ENCODE measurements at places on chromosomes 11 and 22. TPM values are rescaled to one million over a fixed set of nuclear protein-coding genes. Genes with fewer than 3 reads are reported as not detected.

GRCh38 chr22:27972732-27973698 is 54.0 kb upstream of the PITPNB start:
- H3K4me1 ChIP-seq = no peaks in the 10 kb centered on the region
- no peaks in the 10 kb centered on the region for H3K36me3 ChIP-seq
- DNase-seq = no peak
- no peak overlapping the region for H3K4me3 ChIP-seq

DNA sequence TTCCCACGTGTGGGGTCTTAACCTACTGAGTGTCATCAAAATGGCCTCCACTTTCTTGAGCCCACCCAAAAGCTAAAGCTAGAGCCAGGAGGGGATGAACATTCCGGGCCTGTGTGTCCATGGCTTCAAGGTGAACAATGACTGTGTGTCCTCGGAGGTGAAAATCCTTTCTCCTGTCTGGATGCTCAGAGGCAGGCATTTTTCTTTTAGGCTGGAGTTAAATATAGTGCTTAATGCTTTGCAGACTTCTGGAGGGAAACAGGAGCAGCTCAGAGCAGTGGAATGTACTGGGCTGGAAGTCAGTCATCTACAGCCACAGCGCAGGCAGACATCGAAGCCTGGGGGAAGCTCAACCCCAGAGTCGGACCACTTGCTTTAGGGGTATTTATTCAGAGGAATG is 68.6 kb upstream of the TMEM45B start:
- H3K27ac ChIP-seq = no peak overlapping the region
- no peak overlapping the region for H3K4me3 ChIP-seq

GRCh38 chr11:85236211-85236610 is 390.9 kb downstream of the DLG2 start:
- no peak overlapping the region for H3K4me3 ChIP-seq
- no peaks in the 10 kb centered on the region for H3K36me3 ChIP-seq
- no peaks in the 10 kb centered on the region for H3K27me3 ChIP-seq
- H3K4me1 ChIP-seq = no peaks in the 10 kb centered on the region
- H3K27ac ChIP-seq = no peak overlapping the region

GRCh38 chr11:131674051-131674755 is 303.8 kb downstream of the NTM start:
- no peak overlapping the region for H3K4me3 ChIP-seq
- no peaks in the 10 kb centered on the region for H3K4me1 ChIP-seq
- no peak overlapping the region for H3K27ac ChIP-seq
- no peaks in the 10 kb centered on the region for H3K27me3 ChIP-seq
- DNase-seq = peak; percentile 72

DNA sequence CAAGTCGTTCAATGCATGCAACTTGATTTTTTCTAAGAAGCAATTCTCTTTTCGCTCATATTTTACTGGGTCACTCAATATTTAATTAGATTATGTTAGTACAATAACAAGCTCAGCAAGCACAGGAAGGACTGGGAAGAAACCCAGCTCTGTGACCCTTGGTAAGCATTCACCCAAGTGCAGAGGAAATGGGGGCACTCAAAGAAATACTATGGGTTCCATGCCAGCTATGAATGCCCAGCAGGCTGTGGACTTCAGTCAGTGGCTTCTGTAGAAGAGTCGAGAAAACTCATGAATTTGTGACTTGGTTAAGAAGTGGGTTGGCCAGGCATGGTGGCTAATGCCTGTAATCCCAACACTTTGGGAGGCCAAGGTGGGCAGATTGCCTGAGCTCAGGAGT is 123.6 kb downstream of the GALNT18 start:
- H3K4me1 ChIP-seq = peaks cover 14% of the 10 kb centered on the region
- no peak for DNase-seq
- H3K27ac ChIP-seq = no peak overlapping the region
- H3K27me3 ChIP-seq = no peaks in the 10 kb centered on the region
- no peaks in the 10 kb centered on the region for H3K36me3 ChIP-seq

- no peak overlapping the region for H3K4me3 ChIP-seq
- H3K36me3 ChIP-seq = no peaks in the 10 kb centered on the region
- peak overlapping the region; percentile 64 for H3K27ac ChIP-seq
- H3K4me1 ChIP-seq = peaks cover 49% of the 10 kb centered on the region
- no peak for DNase-seq
- no peaks in the 10 kb centered on the region for H3K27me3 ChIP-seq
These were observed 7.3 kb downstream of the PACSIN2 start for GRCh38 chr22:43007519-43008102.

Gene CD3G
- total RNA-seq = 1.4 TPM
